ENCODE measurements at places on chromosomes 13 and 19. TPM values are rescaled to one million over a fixed set of nuclear protein-coding genes. Genes with fewer than 3 reads are reported as not detected.

Gene SBSN
- total RNA-seq: not detected

Gene SOX1
- total RNA-seq: not detected

Gene ZNF414
- 32.5 TPM for total RNA-seq

Gene NKG7
- total RNA-seq: 129 TPM

Gene OR10H5
- not detected for total RNA-seq

Gene SIGLEC5
- total RNA-seq: not detected

Gene CGB8
- not detected for total RNA-seq

Gene PPM1N
- total RNA-seq: 1.4 TPM

Gene MICOS13
- 44.4 TPM for total RNA-seq

Gene CBLC
- not detected for total RNA-seq

Gene PLK5
- total RNA-seq: not detected

Gene MBOAT7
- 60.6 TPM for total RNA-seq

Gene CABP5
- total RNA-seq: not detected

Gene JSRP1
- not detected for total RNA-seq

All from T-helper 1 cell treated with Interleukin-12 subunit alpha and Interleukin-12 subunit beta and Interleukin-4 antibody, amounts not matched to agents 30 ng/mL and 1 ng/mL, for 36 hours (primary cell).